ENCODE measurements at places on chromosomes 5 and 9. TPM values are rescaled to one million over a fixed set of nuclear protein-coding genes. Genes with fewer than 3 reads are reported as not detected.

DNA sequence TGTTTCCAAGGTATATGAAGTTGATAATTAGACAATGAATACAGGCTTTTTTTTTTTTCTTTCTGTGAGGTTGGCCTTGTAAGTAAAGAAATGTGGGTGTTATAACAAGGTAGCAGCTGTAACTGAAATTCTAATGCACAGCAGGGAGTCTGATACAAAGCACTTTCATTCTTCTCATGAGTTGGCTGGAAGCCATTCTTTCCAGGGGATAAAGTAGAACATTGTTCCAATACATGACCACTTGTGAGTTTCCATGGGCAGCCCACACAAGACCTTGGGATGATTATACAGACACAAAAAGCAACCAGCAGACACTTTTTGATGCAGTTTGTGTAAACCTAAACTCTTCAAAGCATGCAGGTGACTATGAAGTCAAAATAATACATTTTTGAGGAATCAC lies 1785.9 kb upstream of the WWC1 start:
- DNase-seq = no peak

- DNase-seq = no peak
Measured at GRCh38 chr5:170067152-170067551, 38.5 kb upstream of the FOXI1 start.

- no peak for DNase-seq
Measured at GRCh38 chr5:40981420-40981819, 72.1 kb downstream of the C7 start.

GRCh38 chr9:136542241-136543040 lies 3.4 kb downstream of the NOTCH1 start:
- no peak for DNase-seq

GRCh38 chr5:178208540-178209227 lies 4.4 kb downstream of the HNRNPAB start:
- no peak for DNase-seq

GRCh38 chr9:94600258-94600657 lies 6.6 kb upstream of the FBP2 start:
- DNase-seq = no peak

GRCh38 chr5:148984345-148984744 lies 78.5 kb downstream of the SH3TC2 start:
- DNase-seq = no peak

DNA sequence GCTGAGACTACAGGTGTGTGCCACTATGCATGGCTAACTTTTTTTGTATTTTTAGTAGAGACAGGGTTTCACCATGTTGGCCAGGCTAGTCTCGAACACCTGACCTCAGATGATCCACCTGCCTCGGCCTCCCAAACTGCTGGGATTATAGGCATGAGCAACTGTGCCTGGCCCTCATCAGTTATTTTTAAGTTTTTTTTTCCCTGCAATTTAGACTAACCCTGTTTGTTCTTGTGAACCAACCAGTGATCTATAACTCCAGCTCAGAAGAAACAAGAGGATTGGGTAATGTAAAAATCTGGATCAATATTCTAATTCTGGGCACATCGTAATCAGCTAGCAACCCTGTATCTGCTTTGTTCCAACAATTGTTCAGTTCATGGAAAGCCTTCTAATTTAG lies 155.7 kb downstream of the NXNL2 start:
- no peak for DNase-seq

GRCh38 chr5:36450229-36451014 lies 148.7 kb upstream of the RANBP3L start:
- no peak for DNase-seq

GRCh38 chr5:56608217-56608925 lies 207.0 kb upstream of the MAP3K1 start:
- peak; percentile 43 for DNase-seq

- DNase-seq = no peak
Measured at GRCh38 chr5:36373527-36374086, 71.9 kb upstream of the RANBP3L start.

- DNase-seq = no peak
Measured at GRCh38 chr9:72601615-72602014, 80.2 kb downstream of the TMC1 start.

DNA sequence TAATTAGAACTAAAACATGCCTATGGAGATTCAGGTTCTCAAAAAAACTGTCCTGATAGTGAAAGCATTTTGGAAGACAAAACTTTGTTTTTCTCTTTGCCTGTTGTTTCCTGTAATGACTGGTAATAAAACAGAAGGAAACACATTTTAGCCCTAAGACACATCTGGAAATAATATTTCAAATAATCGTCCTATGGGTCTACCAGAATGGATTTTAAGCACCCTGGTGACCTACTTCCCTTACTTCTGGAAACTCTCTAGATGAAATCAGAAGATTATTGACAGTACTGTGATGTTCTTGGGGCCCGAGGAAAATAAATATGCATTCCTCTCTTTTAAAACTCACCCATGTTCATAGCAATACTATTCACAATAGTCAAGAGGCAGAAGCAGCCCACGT lies 110.1 kb upstream of the TLE4 start:
- no peak for DNase-seq

DNA sequence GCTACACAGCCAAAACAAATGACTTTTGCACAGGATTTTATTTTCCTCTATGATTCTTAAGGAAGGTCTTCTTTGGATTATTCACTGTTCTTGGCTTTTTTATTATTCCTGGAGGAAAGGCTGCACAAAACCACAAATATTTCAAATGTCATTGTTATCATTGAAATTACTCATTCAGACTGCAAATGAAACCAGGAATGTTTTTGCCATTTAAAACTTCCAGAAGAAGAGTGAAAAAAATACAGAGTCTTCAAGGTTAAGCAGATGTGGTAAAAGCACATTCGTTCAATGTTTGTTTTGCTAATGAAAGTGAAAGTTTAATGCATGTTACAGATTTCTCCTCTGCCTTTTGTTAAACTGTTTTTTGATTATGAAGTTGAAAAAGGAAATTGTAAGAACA lies 238.2 kb downstream of the TLE4 start:
- peak; percentile 40 for DNase-seq

DNA sequence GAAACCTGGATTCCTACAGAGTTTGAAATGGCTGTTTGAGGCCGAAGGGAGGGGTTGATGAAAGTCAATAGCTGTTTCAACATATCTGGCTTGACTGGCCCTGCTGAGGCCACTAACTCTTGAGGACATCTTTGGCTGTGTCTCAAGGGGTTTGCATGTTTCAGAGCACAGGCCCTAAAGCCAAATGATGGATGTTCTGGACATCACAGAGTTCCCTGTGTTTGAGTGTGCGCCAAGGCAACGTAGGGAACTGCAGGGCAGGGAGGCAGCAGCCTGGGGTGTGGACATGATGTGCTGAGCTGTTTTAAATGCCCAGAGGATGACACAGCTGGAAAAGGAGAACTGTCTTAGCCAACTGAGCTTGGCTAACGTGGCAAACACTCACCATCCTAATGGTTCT lies 89.6 kb downstream of the RAPGEF1 start:
- no peak for DNase-seq

GRCh38 chr5:116374434-116374852 lies 200.2 kb downstream of the SEMA6A start:
- no peak for DNase-seq

Gene ADGRD2
- polyA plus RNA-seq = 0.15 TPM

Gene UAP1L1
- 2.0 TPM for polyA plus RNA-seq

Gene SH3GL2
- 0.62 TPM for polyA plus RNA-seq

Gene BSPRY
- 0.49 TPM for polyA plus RNA-seq

Measured in muscle of back (tissue), 13 donors.